ENCODE measurements at places on chromosomes 7 and 10. TPM values are rescaled to one million over a fixed set of nuclear protein-coding genes. Genes with fewer than 3 reads are reported as not detected.
A peak's percentile ranks its signal among the peaks of the same experiment; 100 is the strongest.

Gene FFAR4
- total RNA-seq, result 1.5 TPM

Gene PAPOLB
- total RNA-seq, result 0.40 TPM

Gene PDZD7
- total RNA-seq, result 2.8 TPM

Gene GPR26
- not detected for total RNA-seq

DNA sequence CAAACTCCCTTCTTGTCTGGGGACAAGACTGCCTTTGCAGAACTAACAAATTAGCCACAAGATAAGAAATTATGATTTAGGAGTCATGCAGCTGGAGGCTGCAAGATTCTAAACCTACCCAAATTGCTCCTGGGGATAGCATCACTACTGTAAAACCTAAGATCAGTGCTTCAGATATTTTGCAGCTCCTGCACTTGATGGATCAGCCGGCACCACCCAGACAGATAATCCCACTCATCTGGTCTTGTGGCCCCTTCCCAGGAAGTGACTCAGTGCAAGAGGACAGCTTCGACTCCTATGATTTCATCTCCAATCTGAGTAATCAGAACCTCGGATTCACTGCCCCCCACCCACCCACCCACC is 181.9 kb downstream of the AKR1D1 start:
- no peaks in the 10 kb centered on the region for H3K27me3 ChIP-seq
- no peaks in the 10 kb centered on the region for H3K4me1 ChIP-seq
- no peak overlapping the region for H3K27ac ChIP-seq
- H3K36me3 ChIP-seq, result no peaks in the 10 kb centered on the region
- no peak overlapping the region for H3K4me3 ChIP-seq
- DNase-seq, result no peak

GRCh38 chr10:118471863-118472262 is 123.6 kb downstream of the PRLHR start:
- H3K36me3 ChIP-seq, result no peaks in the 10 kb centered on the region
- H3K27me3 ChIP-seq, result peaks cover 67% of the 10 kb centered on the region

DNA sequence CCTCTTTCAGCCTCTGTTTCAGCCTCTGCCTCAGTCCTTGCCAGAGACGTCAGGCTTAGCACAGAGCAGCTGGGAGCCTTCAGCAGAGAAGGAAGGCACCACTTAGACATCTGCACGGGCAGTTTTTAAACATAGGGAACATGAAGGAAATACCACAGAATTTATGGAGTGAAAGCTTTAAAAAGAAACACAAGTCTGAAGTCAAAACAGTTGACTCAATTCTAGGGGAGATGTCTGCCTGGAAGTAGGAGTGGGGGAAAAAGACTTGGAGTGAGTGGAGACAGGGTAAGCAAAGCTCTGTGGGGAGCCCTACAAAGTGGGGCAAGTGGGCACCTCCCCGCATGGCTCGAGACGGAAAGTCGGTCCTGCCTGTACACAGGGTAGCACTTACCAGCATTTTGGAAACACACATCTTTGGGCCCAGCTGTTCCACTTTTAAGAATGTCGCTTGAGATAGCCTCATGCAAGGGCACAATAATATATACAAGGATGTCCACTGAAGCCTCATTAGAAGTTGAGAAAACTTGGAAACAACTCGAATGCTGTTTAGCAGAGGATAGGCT is 5.0 kb upstream of the TBXAS1 start:
- H3K27me3 ChIP-seq, result no peaks in the 10 kb centered on the region
- H3K4me3 ChIP-seq, result no peak overlapping the region
- DNase-seq, result no peak
- no peaks in the 10 kb centered on the region for H3K36me3 ChIP-seq
- H3K27ac ChIP-seq, result no peak overlapping the region

DNA sequence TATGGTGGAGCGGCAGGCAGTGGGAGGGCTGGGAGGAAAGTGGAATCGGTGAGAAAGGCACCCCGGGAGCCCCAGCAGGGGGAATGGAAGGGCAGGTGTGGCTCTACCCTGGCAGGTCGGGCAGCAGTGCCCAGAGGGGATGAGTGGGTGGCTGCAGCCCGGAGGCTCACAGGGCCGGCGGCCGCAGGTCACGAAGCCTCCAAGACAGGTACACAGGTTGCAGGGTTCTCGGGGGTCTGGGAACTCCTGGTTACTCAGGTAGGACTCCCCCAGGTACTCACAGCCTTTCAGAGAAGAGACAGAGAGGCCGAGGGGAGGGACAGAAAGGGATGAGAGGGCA is 21.8 kb downstream of the KCP start:
- DNase-seq, result no peak
- peak overlapping the region; percentile 70 for H3K27ac ChIP-seq
- no peaks in the 10 kb centered on the region for H3K27me3 ChIP-seq

DNA sequence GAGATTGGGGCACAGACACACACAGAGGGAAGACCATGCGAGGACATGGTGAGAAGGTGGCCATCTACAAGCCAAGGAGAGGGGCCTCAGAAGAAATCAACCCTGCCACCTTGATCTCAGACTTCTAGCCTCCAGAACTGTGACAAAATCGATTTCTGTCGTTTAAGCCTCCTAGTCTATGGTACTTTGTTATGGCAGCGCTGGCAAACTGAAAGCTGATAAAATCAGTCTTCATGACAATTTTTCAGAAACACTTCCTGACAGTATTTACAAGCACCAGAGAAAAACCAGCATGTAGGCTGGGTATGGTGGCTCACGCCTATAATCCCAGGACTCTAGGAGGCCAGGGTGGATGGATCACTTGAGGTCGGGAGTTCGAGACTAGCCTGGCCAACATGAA is 4.2 kb downstream of the PARP12 start:
- H3K4me3 ChIP-seq, result no peak overlapping the region
- DNase-seq, result no peak
- H3K27ac ChIP-seq, result peak overlapping the region; percentile 95

DNA sequence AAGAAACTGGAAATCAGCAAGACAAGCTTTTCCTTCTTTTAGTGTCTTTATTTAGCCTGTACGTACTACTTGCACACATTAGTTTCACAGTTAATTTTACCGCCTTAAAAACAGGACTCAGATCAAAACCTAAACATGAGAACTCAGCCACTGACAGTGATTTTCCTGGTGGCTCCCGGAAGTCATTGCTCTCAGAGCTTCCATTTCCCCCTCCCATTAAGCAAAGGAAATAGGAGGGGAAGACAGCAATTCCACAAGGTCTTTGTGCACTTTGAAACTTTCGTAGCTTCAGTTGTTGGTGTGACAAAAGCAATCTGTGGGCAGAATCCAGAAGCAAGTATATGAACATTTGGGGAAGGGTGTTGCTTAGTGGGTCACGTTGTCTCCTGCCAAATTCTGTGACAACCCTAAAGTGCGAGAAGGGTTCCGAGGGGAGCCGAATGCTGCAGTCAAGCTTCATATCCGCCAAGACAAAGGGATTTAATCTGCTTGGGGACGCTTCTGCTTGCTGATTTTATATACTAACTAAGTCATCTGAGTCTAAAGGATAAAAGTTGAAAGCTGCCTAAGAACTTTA is 30.4 kb downstream of the FAM53B start:
- no peak for DNase-seq
- H3K4me1 ChIP-seq, result peaks cover 8% of the 10 kb centered on the region
- H3K4me3 ChIP-seq, result no peak overlapping the region
- no peaks in the 10 kb centered on the region for H3K27me3 ChIP-seq

- H3K4me3 ChIP-seq, result peak overlapping the region; percentile 49
- peaks cover 33% of the 10 kb centered on the region for H3K4me1 ChIP-seq
- peak; percentile 98 for DNase-seq
- H3K36me3 ChIP-seq, result no peaks in the 10 kb centered on the region
Observed at GRCh38 chr7:30143748-30144251, 9.0 kb downstream of the MTURN start.

GRCh38 chr7:69906283-69906995 is 308.2 kb downstream of the AUTS2 start:
- H3K4me3 ChIP-seq, result no peak overlapping the region
- no peaks in the 10 kb centered on the region for H3K36me3 ChIP-seq
- H3K27me3 ChIP-seq, result no peaks in the 10 kb centered on the region
- no peak overlapping the region for H3K27ac ChIP-seq
- DNase-seq, result no peak
- no peaks in the 10 kb centered on the region for H3K4me1 ChIP-seq

DNA sequence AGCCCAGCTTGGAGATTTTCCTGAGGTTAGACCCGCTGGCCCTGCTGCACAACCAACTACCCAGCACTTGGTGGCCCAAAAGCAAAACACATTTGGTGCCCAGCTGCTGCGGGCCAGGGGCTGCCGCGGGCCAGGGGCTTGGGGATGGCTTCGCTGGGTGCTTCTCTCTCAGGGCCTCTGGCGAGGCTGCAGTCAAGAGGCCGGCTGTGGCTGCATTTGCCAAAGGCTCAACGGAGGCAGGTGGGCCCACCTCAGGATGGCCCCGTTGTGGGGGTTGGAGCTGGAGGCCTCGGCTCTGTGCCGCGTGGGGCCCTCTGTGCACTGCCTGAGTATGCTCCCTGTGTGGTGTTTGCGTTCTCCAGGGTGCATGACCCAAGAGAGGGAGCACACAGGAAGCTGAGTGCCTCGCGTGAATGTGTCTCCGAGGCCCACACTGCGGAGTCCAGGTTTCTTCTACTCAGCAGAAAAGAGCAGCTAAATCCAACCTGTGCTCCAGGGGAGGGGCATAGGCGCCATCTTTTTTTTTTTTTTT is 17.5 kb upstream of the UBE3C start:
- H3K27ac ChIP-seq, result no peak overlapping the region
- no peaks in the 10 kb centered on the region for H3K4me1 ChIP-seq
- H3K27me3 ChIP-seq, result no peaks in the 10 kb centered on the region

Measured in PC-3 (cell line).